ENCODE measurements at places on chromosomes 12 and 14.
A peak's percentile ranks its signal among the peaks of the same experiment; 100 is the strongest.

DNA sequence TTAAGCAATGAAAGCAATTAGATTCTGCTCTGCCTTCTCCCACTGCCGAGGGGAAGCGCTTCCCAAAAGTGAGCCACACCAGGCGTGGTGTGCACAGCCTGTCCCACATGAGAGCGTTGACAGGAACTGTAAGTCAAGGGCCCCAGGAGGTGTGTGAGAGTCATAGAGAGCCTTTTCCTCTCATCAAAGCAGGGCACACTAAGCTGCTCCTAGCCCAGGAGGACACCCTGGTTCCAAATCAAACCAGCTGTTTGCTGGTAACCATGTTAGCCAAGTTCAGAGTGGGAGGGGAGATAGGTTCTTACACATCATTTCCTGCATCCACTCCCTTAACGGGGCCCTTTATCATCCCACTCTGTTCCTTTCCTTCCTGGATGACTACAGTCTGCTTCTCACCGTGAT, 98.3 kb downstream of the SPTSSA start:
- DNase-seq, result peak; percentile 9

- peak; percentile 51 for DNase-seq
Measured at GRCh38 chr14:100019156-100019744, 46.0 kb upstream of the EVL start.

GRCh38 chr12:61956545-61956944, 303.7 kb upstream of the USP15 start:
- DNase-seq, result no peak

- no peak for DNase-seq
Measured at GRCh38 chr12:70577283-70577634, 60.0 kb downstream of the PTPRB start.

GRCh38 chr12:29713729-29714128, 70.0 kb downstream of the TMTC1 start:
- DNase-seq, result no peak

DNA sequence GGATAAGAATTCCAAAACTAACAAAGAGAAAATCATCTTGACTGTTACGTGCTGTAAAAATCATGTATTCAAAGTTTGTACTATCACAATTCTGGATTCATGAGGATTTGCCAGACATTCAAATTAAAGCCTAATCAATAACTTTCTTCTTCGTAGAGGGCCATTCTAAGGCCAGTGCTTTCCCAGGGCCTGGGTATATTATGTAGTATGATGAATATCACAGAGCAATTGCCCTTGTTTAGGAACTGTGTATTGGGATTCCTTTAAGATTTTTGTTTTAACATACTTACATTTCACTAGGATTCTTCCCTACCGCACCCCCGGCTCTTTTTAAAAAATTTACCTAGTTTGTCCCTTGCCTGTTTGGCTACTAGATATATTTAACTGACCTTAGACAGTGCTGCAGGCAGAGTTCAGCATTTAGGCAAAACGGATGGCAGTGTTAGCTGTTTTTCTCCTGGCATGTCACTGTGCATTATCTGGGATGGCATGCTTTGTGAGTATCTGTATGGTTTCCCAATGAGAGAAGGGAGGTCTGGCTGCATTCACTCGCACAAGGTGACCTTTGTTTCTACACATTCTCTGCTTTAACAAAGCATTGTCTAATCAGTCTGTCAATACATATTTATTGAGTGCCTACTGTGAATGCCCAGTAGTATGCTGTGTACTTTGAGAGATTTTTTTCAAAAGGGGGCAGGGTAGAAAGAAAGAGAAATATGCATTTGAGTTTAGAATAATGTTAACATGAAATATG, 63.3 kb downstream of the ERC1 start:
- no peak for DNase-seq

- no peak for DNase-seq
Measured at GRCh38 chr12:66808606-66809005, 129.7 kb upstream of the GRIP1 start.

DNA sequence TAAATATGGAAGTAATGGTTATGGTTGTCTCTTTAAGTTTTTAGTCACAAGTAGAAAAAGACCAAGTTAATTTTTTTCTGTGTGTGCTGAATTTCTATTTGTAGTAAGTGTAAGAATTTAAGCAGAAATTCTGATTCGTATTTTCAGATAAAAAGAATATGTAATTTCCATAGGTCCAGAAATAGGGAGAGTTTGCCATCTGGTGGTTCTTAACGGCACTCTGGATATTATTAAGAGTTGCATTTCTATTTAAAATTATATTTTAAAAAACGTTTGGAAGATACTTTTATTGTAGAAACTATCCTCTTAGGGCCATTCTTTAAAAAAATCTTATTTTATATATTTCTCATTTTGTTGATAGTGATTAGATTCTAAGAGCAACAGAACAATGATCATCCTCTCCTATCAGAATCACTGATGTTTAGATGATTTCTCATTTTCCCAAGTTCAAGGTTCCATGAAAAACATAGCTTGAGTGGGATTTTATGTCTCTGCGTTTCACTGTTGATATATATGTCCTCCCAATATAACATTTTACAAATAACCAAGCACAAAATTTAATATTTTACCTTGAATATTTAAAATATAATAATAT, 88.3 kb downstream of the LRRK2 start:
- no peak for DNase-seq

GRCh38 chr12:121872546-121873215, 14.0 kb upstream of the HPD start:
- DNase-seq, result peak; percentile 84

DNA sequence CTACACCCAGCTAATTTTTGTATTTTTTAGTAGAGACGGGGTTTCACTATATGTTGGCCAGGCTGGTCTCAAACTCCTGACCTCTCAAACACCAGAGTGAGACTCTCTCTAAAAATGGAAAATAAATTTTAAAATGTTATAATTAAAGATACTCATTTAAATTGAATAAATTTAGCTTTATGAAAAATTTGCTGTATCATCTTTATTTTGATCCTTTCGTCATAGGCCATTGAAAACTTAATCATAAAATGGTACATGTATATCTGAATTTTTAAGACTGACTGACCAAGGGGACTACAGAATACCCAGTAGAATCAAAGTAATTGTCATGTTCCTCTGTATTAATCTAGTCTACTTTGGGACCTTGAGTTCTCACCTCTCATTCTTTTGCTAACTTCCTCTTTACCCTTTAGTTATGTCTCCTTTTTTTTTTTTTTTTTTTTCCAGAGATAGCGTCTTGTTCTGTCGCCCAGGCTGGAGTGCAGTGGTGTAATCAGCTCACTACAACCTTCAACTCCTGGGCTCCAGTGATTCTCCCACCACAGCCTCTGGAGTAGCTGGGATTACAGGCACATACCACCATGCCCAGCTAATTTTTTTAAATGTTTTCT, 9.5 kb downstream of the RAB5B start:
- DNase-seq, result no peak

- no peak for DNase-seq
Measured at GRCh38 chr12:132316497-132317232, 12.7 kb downstream of the GALNT9 start.

DNA sequence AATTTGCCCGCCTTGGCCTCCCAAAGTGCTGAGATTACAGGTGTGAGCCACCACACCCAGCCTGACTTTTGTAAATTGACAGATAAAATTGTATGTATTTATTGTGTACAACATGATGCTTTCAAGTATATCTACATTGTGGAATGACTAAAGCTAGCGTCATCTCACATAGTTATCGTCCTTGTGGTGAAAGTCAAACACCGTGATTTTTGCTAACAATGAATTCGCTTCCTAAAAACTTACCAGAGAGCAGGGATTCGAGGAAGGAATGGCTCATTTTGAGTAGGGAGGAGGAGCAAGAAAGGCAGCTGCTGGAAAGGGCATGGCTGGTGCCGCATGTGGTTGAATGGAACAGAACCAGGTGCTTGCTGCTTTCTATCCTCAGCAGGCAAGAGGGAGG, 85.4 kb downstream of the LGMN start:
- no peak for DNase-seq

- no peak for DNase-seq
Measured at GRCh38 chr12:52241205-52241842, 8.3 kb downstream of the KRT7 start.

DNA sequence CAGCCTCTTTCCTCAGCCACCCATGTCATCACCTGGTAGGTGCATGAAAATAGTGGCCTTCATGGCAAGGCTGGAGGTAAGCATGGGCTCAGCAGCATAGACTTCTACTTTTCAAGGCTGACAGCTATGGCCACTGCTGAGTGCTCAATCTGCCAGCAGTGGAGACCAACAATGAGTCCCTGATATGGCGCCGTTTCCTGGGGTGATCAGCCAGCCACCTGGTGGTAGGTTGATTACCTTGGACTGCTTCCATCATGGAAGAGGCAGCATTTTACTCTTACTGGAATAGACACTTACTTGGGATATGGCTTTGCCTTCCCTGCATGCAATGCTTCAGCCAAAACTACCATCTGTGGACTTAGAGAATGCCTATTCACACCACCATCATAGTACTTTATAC, 39.5 kb upstream of the USP44 start:
- DNase-seq, result no peak

DNA sequence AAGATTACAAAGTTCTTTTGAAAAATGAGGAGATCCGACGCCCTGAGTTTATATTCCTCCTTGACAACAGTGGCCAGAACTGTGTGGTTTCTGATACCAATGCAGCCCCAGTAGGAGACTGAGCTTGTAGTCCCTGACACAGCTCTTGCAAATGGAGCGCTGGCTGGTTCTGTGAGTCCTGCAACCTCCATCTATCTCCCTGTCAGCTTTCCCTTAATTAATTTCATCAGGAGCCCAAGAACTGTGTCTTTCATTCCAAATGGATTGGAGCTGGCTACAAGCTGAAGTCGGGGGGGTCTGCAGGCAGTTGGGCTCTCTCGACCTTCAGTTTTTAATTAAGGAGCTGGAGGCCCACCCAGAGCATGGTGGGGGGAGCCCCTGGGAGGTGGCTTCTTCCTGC, 160.6 kb downstream of the ADGRD1 start:
- DNase-seq, result no peak

GRCh38 chr14:102883089-102883541, 39.3 kb upstream of the AMN start:
- DNase-seq, result no peak

- DNase-seq, result no peak
Measured at GRCh38 chr12:113467502-113468364, 3.9 kb downstream of the LHX5 start.

- DNase-seq, result no peak
Measured at GRCh38 chr12:7667125-7667524, 1.4 kb upstream of the APOBEC1 start.

- no peak for DNase-seq
Measured at GRCh38 chr12:55726971-55727370, 1.8 kb downstream of the CD63 start.

DNA sequence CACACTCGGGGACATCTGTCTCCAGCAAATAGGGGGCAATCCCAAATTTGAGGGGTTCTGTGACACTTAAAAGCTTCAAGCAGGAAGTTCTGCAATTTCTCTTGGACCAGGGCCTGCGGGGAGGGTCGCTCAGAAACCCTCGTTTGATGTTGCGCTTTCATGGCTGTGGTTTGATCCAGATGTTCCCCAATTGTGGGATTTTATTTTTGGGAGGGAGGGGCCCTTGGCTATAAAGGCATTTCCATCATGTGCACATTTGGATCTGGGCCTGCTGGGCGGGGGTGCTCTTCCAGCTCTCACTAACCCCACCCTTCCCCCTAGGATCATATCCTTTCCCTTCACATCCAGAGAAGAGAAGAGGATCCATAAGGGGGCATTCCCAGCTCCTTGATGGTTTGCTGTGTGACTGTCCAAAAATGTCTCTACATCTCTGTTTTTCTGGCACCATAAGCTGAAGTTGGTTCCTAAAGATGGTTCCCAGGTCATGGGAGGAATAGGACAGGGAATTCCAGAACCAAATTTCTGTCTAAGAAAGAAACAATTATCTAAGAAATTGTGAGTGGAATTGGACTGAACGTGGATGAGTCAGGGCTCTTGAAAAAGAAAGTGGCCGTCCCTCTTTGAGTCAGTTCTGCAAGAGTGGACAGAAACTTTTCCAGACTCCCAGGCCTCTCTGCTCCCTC, 47.2 kb downstream of the SMUG1 start:
- DNase-seq, result no peak

DNA sequence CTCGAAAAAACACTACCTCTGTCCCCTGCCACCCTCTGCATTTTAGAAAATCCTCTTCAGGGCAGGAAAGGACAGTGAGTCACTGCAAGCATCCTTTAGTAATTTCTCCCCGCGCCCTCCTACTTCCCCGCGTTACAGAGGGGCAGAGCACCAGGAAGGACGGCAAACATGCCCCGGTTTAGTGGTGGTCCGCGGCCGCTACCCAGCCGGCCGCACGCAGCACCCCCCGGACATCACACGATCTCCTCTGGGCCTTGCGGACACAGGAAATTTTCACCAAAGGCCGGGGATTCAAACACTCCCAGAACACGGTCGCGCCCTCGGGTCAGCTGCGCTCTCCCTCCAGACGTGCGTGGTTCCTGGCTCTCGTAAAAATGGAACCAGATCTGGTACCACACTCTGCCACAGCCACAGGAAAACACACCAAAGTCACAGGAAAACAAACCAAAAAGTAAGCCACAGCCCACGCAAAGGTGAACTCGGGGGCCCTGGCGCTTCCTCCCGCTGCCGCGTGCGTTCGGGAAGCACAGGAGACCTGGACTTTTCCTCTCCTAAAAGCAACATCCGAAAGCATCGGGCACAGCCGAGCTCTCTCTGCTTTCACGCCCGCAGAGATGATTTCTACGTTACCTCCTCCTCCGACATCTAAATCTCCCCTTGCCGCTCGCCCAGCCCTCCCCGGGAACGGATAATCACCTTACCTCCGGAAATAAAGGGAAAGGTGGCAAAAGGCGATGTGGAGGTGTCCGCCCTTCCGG, 839 bp downstream of the SLC38A1 start:
- peak; percentile 6 for DNase-seq

DNA sequence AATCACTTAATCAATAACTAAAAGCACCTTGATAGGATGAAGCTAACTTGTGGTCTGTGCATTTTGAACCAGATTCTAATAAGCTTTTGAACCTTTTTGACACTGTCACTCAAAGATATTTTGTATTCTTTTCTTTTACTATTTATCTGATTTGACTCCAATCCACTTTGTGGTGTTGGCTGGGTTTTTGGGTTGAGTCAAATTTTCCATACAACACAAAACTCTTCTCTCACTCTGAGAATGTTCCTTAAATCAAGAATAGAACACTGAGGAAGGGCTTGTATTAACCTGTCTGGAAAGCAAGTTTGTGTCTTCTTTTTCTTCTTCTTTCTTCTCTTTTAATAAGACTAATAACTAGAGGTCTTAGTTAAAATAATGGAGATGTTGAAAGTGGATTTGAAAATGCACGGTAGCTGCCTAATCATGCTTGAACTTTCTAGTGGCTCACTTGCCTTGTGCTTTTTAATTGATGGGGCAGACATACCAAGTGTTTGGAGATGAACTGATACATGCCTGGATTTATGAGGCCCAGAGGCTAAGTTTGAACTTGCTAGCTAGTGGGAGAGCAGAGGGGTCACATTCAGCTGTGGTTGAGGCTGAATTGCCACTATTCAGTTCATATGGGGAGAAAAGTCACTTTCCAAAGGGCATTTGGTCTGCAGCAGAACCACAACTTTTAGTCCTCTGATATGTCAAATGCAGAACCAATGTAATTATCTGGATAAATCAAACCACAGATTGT, 93.5 kb upstream of the PTHLH start:
- no peak for DNase-seq

GRCh38 chr12:12661086-12661856, 34.7 kb downstream of the GPR19 start:
- DNase-seq, result peak; percentile 47

- no peak for DNase-seq
Measured at GRCh38 chr12:15580431-15580830, 208.8 kb downstream of the EPS8 start.

Data from brain microvascular endothelial cell (primary cell).